ENCODE measurements at places on chromosomes 2 and 18. TPM values are rescaled to one million over a fixed set of nuclear protein-coding genes. Genes with fewer than 3 reads are reported as not detected.

GRCh38 chr2:101380376-101380775 is 6.9 kb downstream of the CREG2 start:
- no peak for DNase-seq

GRCh38 chr2:12726271-12726670 is 9.5 kb downstream of the TRIB2 start:
- no peak for DNase-seq

GRCh38 chr2:66821168-66821567 is 386.2 kb downstream of the MEIS1 start:
- no peak for DNase-seq

- DNase-seq, result no peak
Observed at GRCh38 chr2:60045456-60045855, 508.0 kb downstream of the BCL11A start.

GRCh38 chr18:48023334-48024008 is 93.0 kb upstream of the SMAD2 start:
- DNase-seq, result no peak

DNA sequence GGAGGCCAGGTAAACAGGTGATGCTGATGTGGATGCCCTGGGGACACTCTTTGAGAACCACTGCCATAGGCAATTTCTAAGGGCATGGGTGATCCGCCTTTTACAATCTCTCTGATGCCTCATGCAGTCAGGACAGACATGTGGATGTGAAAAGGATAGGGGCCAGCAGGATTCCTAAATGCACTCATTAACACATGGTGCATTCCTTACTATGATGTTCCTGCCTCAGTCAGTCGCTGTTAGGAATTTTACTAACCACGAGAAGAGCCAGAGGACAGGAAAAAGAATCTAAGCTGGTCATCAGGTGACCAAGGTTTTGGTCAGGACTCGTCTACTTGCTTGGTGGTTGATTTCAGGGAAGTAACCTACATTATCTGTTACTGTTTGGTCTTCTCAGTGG is 191.0 kb downstream of the ARL4C start:
- DNase-seq, result no peak

DNA sequence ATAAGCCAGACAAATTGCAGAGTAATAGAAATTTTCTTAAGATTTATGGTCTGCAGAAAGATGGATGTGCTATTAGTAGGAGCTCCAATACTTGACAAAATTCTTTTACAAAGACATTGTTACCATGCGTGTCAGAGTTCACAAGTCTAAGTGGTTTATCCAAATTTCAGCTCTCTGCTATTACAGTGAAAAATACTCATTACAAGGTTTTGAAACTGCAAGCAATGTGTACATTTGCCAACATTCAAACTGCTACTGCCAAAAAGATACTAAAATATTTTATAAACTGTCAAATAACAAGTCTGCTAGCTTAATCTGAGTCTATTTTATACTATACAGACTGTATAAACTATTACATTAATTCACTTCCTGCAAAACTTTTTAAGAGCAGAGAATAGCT is 1341.5 kb upstream of the ACVR2A start:
- DNase-seq, result no peak

The HOXD12 gene
- total RNA-seq, result not detected

The IL37 gene
- total RNA-seq, result not detected

All from B cell (primary cell).